ENCODE measurements at places on chromosomes 3 and 15.

GRCh38 chr3:151421938-151422337, 37.4 kb upstream of the P2RY12 start:
- DNase-seq, result no peak

- no peak for DNase-seq
These were observed 124.1 kb downstream of the CHST2 start for GRCh38 chr3:143243686-143244085.

- DNase-seq, result no peak
These were observed 60.3 kb downstream of the STRIT1 start for GRCh38 chr3:155233213-155233612.

GRCh38 chr3:46603446-46604046, 8.8 kb upstream of the FAM240A start:
- DNase-seq, result no peak

- no peak for DNase-seq
These were observed 24.8 kb downstream of the TYRO3 start for GRCh38 chr15:41583795-41584194.

DNA sequence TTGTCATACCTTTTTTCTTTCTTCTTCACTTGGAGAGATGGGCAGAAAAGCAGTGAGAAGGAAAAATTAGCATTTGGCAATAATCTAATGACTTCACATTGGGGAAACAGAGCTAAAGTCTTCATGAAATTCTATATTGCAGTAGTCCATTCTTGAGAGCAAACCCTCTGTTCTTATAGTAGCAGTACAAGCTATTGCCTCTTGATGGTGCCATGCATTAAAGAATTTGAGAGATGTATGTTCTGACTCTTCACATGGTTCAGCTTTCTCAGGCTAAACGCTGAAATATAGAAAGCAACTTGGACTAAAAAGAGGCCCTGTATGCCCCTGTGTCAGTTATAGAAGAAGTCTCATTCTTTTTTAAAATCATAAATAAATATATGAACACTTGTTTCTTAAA, 36.0 kb downstream of the PHLDB2 start:
- no peak for DNase-seq

DNA sequence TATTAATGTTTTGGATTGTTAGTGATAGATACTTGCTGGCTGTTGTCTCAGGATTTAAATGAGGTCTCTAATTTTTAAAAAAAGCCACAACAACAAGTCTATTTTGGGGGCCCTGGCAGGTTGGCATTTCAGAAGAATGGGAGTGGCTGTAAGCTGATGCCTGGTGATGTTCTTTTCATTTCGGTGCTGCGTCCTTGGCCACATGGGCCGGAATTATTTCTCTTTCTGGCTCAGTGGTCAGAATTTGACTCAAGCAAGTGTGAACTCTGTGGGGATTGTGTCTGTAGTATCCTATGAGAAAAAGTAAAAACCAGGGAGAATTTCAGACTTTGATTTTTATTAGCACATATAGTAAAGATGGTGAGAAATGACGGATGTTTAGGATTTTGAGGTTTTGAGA, 203.0 kb downstream of the AKAP13 start:
- DNase-seq, result no peak

DNA sequence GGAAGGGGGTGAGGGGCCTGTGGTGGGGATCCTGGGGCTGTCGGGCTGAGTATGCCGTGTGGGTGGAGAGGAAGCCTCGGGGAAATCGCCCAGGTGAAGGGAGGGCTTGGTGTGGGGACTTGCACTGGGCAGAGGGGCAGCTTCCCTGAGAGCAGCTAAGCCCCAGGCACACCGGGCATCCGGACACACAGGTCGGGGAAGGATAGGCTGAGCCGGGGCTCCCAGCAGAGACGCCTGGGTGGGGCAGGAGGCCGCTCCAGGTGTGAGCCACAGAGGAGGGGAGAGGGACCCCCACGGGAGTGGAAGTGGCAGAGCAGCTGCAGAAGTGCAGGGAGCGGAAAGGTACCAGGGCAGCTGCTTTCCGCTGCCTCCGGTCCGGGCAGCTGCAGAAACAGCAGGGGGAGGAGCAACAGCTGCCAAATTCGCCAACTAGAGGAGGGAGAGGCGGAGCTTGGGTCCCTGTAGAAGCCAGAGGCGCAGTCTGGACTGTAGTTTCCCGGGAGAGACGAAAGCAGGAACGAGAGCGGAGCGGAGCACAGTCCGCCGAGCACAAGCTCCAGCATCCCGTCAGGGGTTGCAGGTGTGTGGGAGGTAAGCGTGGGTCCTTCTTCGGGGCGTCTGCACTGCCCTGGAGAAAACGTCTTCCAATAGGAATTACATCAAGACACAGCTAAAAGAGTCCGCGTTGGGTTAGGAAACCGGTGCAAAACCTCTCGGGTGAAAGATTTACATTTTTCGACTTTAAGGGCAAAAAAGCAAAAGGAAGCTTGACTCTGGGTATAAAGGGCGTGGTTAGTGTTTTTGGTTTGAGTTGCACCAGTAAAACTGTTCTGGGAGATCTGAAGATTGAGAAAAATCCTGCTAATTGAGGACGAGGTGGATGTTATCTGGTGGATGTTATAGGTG, at the start of gene SERPINI1:
Gene SERPINI1 (plus strand): TSS at position 489 of the 906 bp plus-strand sequence. CDS start 53,408 bp downstream, outside the sequence.
- DNase-seq, result peak; percentile 76
